ENCODE measurements at places on chromosomes 12 and 14.

- no peak for DNase-seq
Measured at GRCh38 chr14:71651228-71651627, 281.0 kb upstream of the RGS6 start.

- DNase-seq = no peak
Measured at GRCh38 chr14:104980611-104981531, 2.7 kb upstream of the AHNAK2 start.

GRCh38 chr12:130919086-130919485, 34.6 kb upstream of the ADGRD1 start:
- no peak for DNase-seq

DNA sequence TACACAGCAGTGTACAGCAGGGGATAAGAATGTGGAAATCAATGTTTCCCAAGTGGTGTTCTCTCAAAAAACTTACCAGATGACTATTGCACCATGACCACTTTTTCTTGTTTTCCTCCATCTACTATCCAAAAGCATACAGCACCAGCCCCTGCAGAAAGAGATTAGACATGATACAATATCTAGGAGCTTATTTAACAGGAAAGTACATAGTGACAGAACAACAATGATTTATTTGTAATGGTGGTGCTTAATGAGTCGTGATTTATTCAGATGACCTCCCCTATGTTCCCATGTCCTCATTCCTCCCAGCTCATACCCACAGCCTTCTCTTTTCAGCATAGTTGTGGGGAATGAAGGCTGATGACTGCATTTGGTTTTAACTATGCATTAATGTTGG, 413.6 kb downstream of the BTG1 start:
- no peak for DNase-seq

GRCh38 chr12:117486840-117487659, 125.6 kb upstream of the NOS1 start:
- no peak for DNase-seq

DNA sequence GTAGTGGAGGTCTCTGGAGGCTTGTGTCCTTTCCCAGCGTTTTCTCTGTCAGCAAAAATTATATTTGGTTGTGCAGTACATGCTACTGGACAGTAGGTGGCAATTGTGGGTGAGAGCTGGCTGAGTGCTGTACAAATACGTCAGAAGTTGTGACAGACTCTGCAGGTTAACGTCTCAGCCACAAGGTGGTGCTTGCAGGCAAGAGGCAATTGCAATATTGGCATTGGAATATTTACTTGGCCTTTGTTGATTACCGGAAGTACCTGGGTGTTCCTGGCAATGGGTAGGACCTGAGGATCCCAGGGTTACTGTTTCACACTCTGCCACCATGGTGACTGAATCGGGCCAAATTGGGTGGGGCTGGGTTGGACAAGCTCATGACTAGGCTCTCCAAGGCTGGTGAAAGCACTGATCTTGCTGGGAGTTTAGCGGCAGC, 333.9 kb upstream of the LMO3 start:
- no peak for DNase-seq

DNA sequence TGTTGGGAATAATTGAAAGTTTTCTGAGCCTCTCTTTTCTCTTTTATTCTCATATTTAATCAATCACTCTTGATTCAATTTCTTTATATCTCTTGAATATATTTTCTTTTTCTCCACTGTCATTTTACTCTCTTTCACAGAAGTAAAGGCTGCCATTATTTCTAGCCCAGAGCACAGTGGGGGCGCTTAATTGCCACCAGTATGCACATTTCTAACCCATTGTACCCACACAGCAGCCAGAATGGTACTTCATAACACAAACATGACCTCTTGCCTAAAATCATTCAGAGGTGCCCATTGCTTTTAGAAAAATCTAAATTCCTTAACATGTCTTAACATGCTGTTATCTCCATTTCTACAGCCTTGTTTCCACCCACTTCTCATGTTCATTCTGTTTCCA, 190.2 kb upstream of the LMO3 start:
- DNase-seq = no peak

GRCh38 chr12:77821699-77822203, 8.9 kb upstream of the NAV3 start:
- no peak for DNase-seq

DNA sequence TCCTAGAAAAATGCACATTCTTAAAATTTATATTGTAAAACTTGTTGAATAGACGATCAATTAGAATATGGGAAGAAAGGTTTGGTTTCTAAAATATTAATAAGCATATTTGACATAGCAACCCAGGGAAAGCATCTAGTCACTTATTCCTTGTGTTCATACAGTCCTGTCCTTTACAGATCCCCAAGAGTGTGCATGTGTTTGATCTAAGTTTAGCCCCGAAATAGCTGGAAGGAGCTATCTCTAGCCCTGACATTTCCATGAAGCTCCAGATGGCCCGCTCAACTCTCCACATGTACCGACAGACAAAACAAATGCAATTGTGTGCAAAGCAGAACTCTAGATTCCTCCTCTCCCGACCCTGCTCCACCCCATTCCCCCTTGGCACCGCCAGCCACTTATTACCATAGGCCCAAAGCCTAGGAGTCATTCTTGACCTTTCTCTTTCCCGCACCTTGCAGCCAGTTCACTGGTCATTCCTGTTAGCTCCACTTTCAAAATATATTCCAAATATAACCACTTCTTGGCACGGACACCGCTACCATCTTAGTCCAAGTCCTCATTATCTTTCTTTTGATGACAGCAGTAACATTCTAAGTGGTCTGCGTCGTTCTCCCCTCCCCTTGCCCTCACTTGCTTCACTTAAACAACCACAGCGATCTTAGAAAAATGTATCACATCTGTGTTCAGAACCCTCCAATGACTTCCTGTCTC, 45.4 kb upstream of the GZMB start:
- DNase-seq = no peak

DNA sequence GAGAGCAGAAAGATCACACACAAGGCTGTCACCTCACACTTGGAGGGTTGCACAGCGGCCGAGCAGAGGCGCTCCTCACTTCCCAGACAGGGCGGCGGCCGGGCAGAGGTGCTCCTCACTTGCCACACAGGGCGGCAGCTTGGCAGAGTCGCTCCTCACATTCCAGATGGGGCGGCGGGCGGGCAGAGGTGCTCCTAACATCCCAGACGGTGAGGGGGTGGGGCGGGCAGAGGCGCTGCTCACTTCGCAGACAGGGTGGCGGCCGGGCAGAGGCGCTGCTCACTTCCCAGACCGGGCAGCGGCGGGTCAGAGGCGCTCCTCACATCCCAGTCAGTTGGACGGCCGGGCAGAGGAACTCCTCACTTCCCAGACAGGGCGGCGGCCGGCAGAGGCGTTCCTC, 9.1 kb downstream of the TMBIM4 start:
- DNase-seq = no peak

Data from activated T-helper 1 cell treated with anti-CD3 and anti-CD28 coated beads, Interleukin-12 subunit alpha, Interleukin-12 subunit beta, Interleukin-2, Interleukin-4 antibody, amounts not matched to agents 30 ng/mL and 10 ng/mL and 1 ng/mL, durations not matched to agents 14 hours and 24 hours and 36 hours (primary cell).